ENCODE measurements at places on chromosomes 7 and 10. TPM values are rescaled to one million over a fixed set of nuclear protein-coding genes. Genes with fewer than 3 reads are reported as not detected.

Gene MRLN
- not detected for total RNA-seq

DNA sequence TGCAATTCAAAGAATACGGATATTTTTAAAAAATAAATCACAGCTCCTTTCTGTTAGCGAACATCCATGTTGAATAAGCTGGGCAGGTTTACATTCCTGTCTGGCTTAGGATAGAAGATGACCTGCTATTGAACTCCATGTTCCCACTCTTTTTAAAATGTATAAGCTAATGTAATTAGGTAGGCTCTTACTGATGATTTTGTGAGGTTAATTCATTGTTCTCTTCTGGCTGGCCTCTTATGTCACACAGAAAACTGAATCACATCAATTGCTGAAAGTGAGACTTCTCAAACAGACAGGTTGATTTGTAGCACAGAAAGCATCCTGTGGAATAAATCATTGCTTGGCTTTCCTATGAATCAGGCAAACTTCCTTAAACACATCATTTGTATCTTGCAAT, 24.2 kb downstream of the HGF start:
- H3K27me3 ChIP-seq: no peaks in the 10 kb centered on the region
- H3K4me3 ChIP-seq: no peak overlapping the region
- no peak for DNase-seq
- H3K27ac ChIP-seq: no peak overlapping the region

DNA sequence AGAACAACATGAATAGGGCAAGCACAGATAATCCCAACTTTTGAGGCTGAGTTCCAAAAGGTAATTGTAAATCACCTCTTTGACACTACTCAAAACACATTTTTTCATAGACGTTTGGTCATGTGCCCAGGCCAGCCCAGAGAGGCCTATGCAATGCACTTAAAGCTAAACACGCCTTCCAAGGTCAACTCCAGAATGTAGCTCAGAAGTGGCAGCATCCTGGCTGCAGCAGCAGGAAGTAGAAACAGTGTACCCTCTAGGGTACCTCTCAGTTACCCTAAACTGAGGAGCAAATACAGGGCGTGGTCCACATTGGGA, 58.7 kb downstream of the OSBPL3 start:
- no peak overlapping the region for H3K4me3 ChIP-seq
- H3K27ac ChIP-seq: no peak overlapping the region
- H3K4me1 ChIP-seq: peaks cover 45% of the 10 kb centered on the region
- H3K27me3 ChIP-seq: no peaks in the 10 kb centered on the region
- no peak for DNase-seq

- DNase-seq: no peak
- peaks cover 1% of the 10 kb centered on the region for H3K27me3 ChIP-seq
- H3K4me1 ChIP-seq: no peaks in the 10 kb centered on the region
- no peak overlapping the region for H3K27ac ChIP-seq
Measured at GRCh38 chr7:22137466-22137865, 191.8 kb upstream of the CDCA7L start.

Measured in naive thymus-derived CD8-positive, alpha-beta T cell (primary cell).